Erythroblast (primary cell): ENCODE measurements at places on chromosomes 13 and 19.

GRCh38 chr13:105159841-105160240 lies 1375.6 kb downstream of the EFNB2 start:
- DNase-seq = no peak

DNA sequence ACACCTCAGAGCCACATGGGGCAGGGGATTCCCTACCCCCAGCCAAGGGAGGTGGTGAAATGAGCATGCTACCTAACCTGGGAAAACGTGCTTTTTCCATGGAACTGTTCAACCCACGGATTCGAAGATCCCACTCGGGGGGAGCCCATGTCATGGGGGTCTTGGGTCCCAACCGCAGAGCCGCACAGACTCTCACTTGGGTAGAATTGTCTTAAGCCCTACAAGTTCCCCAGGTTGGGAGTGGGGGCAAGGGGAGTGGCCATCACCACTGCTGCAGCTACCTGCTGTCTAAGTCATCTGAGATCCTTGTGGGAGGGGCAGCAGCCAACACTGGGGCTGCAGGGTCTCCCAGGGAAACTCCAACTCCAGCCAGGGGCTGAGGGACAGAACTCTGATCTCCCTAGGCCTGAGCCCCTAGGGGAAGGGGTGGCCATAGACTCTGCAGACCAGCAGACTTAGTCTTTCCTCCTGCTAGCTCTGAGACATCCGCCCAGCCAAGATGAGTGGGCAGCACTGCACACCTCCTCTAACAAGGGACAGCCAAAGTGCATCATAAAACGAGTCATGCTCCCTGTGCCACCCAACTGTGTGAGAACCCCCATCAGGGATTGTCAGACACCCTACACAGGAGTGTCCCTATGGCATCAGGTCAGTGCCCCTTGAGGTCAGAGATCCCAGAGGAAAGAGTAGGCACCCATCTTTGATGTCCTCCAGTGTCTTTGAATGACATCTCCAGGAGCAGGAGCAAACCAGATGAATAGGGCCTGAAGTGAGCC lies 610.4 kb upstream of the SLITRK6 start:
- DNase-seq = no peak

DNA sequence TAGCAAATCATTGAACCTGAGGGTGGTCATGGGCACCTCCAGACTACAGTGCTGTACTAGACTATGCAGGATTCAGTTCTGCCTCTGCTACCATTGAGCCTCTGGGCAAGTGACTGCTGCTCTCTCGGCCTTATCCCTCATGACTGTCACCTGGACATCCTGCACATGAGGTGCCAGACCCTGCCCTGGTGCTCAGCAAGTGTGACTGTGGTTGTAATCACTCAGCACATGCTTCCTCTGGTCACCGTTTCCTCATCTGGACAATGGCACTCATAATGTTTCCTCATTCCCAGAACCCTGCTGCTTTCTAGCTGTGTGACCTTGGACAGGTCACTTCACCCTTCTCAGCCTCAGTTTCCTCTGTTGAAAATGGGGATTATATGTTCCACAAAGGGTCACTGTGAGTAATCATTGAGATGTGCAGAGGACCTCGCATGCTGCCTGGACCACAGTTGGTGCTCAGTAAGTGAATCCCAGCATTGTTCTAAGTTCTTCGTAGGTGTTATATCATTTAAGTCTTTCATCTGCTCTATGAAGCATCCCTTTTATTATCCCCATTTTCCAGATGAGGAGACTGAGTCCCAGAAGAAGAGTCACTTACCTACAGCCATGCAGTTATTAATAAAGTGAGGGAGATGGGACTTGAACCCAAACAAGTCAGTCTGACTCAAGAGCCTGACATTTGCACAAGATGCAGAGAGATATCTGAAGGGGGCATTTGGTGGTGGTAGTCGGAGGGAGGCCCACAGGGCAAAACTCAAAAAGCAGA lies 3.2 kb downstream of the SYT3 start:
- DNase-seq = no peak

DNA sequence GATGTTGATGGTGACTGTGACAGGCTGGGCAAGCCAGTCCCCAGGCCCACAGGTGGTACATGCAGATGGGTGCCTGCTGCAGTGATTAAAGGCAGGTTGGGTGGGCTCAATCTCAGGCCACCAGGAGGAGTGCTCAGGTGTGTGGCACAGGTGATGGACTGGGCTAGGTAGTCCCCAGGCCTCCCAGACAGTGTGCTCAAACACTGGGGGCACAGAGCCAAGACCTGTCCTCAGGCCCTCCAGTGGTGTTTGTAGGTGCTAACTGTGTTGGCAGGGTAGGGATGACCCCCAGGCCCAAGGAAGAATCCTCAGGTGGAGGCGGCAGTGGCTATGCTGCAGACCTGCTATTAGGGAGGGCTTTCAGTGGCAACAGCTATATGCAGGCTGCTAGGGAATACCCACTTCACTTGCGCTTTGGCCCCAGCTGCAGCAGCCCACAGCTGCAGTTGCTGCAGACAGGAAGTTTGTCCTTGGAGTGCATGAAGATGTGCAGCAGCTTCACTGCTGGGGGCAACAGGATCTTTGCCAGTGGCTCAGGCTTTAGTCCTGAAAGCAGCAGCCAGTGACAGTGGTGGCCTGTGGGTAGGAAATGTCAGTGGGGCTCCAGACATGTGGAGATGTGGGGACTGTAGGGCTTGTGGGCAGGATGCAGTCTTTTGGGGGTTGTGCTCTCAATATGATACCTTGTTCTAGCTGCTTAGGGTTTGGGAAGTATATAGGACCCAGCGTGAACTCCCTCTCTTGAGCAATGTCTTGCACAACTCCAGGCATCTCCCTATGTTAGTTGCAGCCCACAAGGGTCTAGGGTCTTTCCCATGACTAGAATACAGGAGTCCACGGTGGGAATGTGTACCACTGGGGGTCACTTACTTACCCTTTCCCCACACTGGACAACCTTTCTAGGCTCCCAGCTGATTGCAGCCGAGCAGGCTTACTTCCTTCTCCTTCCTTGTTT lies 54.1 kb upstream of the MLNR start:
- DNase-seq = no peak

DNA sequence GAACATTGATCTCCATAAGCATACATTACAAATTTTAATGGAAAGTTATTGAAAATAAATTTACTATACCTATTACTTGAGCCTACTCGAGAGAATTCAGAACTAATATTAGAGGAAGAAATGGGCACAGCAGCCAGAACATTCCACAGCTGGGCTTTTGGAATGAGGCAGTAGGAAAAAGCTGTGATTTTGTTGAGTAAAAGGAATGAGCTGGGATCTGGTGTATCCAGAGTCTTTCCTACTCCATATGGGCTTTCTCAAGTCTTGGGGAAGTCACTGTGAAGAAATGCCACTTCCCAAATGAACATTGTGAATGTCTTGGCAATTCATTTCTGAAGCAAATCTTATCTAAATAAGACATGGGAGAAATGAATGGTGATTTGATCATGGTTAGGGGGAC lies 93.1 kb downstream of the CYSLTR2 start:
- DNase-seq = no peak

DNA sequence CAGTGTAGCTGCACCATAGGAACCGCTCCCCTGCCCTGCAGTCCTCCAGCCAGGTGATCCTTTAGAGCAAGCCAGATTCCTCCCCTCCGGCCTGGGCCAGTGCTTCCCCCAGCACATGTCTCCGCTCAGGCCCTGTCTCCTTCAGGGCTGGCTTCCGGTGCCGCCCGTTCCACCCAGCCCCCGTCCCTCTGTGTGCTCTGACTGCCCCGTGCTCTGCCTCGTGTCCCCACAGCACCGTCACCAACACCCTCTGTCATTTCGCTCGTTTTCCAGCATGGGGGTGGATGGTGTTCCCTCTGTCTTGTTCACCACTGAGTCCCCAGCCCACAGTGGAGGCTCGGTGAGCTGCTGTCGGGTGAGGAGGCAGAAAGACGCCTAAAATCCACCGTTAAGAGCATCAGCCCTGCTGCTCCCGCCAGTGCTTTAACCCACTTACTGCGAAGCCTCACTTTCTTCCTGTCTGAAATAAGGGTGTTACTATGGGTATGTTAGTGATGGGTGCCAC lies 54.5 kb downstream of the TSSK6 start:
- no peak for DNase-seq

DNA sequence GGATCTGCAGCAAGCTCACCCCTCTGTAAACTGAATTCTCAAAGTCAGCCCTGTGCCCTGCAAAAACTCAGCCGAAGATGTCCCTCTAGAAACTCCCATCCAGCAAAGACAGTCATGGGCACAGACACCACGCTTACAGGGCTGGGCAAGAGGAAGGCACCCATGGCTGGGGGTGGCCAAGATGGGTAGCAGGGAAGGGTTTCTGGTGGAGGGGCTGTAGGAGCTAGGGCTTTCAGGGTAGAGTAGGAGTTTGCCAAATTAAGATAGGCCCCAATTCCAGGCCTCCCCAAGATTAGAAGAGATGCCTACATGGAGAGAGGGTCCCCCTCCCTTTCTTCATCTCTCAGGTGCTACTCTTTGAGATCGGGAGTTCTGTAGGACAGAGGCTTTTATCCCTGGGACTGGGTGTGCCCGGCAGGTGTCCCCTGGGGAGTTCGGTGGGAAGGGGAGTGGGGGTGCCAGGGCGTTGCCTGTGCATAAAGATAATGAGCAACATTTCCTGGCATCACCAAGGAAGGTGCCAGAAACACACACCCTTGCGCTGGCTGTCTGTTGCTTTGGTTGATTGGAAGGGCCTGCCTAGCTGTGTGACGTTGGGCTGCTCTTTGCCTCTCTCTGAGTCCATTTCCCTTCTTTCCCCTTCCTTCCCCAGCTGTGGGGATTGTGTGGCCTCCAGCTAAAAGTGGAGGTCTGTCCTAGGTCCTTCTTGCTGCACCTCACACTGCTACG lies 9.4 kb downstream of the NRTN start:
- DNase-seq = no peak

GRCh38 chr19:31578326-31578725 lies 229.1 kb upstream of the TSHZ3 start:
- no peak for DNase-seq

- DNase-seq = no peak
Observed at GRCh38 chr13:98564204-98564603, 12.7 kb downstream of the STK24 start.

DNA sequence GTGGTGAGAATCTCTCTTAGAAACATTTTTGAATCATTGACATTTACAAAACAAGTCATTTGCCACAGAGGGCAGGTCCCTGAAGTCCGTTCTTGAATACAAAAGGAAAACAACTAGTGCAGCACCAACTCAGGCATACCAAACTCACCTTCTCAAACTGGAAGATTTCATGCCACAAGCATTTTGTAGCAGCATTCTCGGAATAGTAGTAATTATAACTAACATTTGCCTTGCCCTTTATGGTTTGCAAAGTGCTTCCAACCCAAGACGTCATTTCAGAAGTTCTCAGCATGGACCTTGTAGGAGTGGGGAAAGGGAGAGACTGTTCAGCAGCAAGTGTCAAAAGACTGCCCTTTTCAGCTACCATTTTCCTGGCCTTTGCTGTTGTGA lies 344.6 kb downstream of the RFC3 start:
- no peak for DNase-seq
